ENCODE measurements at places on chromosomes 5 and 9. TPM values are rescaled to one million over a fixed set of nuclear protein-coding genes. Genes with fewer than 3 reads are reported as not detected.

Gene SV2C
- total RNA-seq, result not detected

Gene LOX
- total RNA-seq, result 0.08 TPM

DNA sequence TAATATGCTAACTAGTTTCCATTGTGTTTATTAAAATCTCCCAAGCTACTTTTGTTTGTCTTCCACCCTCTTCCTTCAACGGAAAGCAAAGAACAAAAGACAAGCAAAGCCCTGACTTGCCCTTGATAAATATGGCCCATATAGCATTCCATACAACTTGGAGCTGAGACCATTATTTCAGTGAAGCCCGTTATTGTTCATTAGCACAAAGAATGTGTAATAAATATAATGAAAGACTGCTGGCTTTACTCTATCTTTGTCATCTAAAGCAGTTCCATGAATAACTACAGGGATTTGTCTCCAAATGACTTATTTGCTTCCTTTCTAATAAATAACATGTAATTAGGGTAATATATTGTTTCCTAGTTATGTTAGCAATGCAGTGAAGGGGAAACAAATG lies 270.7 kb upstream of the TLE4 start:
- no peak for DNase-seq

DNA sequence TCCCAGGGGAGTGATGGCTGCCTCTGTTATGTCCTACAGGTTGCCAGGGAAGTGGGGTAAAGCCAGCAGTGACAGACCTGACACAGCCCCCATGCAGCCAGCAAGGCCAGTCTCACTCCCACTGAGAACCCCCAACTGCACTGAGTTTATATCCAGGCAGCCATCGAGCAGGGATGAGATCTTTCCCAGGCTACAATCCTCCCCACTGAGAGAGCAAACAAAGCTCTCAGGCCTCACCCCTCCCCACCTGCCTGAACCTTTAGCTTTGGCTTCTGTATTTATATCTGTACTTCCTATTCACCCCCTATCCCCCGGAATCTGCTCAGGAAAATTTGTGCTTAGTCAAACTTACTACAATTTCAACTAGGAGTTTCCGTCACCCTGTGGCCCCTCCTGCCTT lies 284.1 kb downstream of the FAM170A start:
- DNase-seq, result no peak

DNA sequence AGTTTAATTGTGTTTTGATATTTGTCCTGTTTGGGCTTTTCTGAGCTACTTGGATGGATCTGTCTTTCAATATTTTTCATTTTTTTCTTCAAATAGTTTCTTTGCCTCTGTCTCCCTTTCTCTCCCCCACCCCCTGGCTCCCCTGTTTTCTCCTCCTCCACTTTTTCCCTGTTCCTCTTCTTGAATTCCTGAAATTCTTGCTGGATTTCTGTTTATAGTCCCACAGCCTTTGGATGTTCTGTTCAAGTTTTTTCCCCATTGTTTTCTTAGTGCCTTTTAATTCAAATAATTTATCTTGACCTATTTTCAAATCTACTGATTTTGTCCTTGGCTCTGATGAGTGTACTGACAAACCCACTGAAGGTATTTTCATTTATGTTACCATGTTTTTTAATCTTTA lies 113.0 kb downstream of the VPS13A start:
- DNase-seq, result no peak
